ENCODE measurements at places on chromosomes 16 and 17.
A peak's percentile ranks its signal among the peaks of the same experiment; 100 is the strongest.

GRCh38 chr16:27315333-27316037, 1.7 kb downstream of the IL4R start:
- no peak for DNase-seq

- no peak for DNase-seq
Observed at GRCh38 chr16:11674818-11675560, 6.7 kb downstream of the SNN start.

DNA sequence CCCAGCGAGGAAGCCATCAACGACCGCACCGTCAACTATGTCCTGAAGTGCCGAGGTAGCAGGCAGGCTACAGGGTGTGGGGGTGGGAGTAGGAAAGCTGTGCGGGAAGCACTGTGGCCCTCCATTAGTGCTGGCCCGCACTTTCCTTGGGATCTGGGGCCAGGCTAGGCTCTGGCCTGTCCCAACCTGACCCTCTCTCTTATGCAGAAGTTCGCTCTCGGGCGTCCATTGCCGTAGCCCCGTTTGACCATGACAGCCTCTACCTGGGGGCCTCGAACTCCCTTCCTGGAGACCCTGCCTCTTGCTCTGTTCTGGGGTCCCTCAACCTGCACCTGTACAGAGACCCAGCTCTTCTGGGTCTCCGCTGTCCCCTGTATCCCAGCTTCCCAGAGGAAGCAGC, 8.6 kb downstream of the PLEKHG4 start:
- DNase-seq: no peak

DNA sequence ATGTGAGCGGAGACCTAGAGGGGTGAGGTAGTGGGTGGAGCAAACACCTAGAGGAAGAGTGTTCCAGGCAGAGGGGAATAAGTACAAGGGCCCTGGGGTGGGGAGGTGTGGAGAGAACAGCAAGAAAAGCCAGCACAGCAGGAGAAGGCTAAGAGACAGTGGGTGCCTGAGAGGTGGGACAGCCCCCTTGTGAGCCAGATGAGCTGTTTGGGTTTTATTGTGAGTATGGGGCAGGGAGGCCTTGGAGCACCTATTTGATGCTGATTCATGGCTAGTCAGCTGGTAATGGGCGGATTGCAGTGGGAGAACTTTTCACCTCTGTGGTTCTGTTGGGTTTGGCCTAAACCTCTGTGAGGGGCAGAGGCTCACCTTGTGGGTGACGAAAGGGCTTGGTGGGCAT, 68.4 kb downstream of the ABCC1 start:
- DNase-seq: no peak

DNA sequence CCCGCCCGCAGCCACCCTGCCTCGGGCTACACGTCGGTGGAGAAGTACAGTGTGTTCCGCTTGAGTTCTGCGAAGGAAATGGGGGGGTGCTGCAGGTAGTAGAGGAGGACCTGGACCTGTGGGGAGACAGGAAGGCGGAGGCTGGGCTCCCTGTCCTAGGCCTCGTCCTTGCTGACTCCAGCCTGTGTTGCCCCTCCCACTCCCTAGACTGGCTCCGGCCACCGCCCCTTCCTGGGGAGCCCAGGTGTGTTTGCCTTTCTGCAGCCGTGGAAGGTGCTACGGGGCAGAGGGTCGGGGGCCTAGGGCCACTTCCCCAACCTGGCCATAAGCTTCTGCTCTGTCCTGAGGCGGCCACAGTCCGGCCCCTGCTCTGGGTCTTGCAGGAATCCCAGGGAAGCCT, 9.1 kb downstream of the TIMM22 start:
- DNase-seq: peak; percentile 37

DNA sequence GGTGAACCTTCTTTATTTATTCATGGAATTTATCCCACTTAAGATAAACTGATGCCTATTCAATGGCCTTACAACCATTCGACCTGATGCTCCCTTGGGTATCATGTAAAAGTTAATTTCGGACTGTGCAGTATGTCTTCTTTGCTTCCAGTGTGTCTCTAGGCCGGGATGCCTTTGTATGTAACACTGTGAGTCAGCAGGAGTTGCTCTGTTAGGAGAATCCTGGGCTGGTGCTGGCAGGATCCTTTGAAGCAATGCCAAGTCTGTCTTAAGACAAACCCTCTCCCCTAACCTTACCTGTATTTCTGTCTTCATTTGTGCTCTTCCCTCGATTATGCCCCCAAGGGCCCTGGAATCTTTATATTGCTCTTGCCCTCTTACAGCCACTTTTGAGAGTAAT, 37.9 kb upstream of the ABCA8 start:
- no peak for DNase-seq

DNA sequence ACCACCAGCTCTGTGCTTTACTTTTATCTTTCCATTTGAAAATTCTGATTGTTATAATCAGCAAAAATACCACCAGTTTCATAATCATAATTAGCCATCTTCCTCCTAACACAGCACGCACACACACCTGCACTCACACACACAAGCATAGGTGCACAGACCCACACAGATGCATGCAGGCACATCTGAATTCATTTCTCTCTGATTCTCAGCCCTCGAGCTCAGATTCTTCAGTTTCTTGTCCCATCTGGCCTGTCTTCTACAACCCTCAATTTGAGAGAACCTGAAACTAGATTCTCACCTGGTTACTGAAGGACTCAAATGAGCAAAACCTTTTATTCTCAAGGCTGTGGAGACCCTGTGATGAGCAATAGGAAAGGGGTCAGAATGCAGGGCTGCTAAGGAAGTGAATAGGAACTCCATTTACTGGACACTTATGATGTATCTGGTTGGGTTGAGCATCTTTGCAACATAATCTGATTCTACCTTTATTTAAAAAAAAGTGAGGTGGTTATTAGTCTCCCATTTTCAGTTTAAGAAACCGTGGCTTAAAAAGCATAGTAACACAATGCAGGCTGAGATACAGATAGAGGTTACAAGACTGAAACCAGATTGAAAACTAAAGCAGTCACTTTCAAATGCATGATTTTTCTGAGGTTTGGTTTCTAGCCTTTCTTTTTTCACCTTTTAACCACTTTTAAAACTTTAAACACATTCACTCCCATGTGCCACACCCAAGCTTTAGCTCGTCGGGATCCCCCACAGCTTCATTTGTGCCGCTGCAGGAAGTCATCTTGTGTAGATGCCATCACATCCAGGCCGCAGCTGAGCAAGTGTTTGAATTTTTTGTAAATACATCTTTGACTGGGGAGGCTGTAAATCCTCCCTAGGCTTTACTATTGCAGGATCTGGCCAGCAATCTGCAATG, 9.4 kb downstream of the KRT33A start:
- no peak for DNase-seq

DNA sequence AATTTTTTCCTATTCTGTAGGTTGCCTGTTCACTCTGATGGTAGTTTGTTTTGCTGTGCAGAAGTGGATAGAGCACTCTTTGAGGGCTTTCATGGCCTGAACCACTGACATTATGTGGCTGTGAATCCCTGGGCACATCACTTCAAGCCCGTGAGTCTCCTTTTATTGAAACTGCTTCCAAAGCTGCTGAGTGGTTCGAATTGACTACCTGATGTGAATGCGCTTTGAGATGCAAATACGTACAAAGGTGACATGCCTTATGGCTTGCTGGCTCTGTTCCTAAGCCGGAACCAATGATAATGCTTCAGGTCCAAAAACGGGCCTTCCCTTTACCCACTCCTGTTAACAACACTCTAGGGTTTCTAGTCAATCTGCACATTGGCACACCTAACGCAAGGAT, 34.3 kb downstream of the ASPA start:
- no peak for DNase-seq

- DNase-seq: no peak
Observed at GRCh38 chr16:88754109-88754911, 30.7 kb downstream of the PIEZO1 start.

DNA sequence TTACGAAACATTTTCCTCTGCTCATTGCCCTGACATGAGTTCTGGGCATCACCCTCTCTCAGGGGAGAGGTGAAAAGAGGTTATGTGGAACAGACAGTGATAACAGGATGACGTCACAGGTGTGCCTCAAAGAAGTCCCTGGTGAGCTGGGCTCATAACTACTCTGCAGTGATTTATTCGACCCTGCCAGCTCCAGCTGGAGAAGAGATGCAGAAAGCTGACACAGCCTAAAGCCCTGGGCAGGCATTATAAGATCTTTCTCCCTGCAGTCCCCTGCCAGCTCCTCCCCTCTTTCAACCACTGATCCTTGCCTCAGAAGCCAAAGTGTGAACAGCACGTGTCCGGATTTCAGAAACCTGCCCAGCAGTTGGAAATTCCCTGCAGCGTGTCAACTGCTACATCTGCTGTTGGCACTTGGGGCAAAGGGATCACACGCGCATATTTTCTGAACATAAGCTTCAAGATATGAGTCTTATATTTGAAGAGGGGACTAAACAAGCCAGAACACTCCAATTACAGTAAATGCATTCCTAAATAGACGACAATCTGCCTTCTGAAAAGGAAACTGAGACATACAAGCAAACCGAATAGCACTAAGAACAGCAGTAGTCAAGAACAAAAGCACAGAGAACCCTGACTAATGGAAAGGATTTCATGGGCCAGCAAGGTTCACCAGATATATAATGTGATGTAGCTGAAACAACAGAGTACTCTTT, 80.5 kb downstream of the SMG6 start:
- DNase-seq: no peak

GRCh38 chr17:63973930-63974593, 1.3 kb upstream of the SCN4A start:
- DNase-seq: peak; percentile 64

GRCh38 chr17:62119373-62119772, 54.3 kb upstream of the MED13 start:
- DNase-seq: no peak

DNA sequence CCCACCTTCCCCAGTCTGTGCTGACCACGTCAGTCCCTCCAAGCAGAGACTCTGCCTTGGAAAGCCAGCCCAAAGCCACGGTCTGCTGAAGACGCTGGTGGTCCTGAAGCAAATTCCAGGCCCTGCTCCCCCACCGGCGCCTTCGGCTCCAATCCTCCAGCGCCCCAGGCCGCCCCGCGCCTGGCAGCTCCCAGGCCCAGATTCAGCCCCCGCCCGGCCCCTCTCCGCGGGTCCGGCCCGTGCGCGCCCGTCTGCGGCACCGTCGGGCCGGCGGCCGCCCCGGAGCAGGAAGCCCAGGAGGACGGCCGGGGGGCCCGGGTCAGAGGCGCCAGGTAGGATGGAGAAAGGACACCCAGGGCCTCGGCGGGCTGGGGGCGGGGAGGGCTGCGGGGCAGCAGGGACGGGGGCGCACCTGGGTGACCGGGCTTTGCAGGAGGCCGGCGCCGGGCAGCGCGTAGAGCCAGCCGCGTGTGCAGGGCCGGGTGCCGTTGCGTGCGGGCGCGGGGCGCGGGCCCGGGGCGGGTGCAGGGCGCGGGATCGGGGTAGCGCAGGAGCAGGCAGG, 594 bp upstream of the SLC22A31 start:
- DNase-seq: peak; percentile 38

GRCh38 chr17:6578491-6578890, 22.1 kb upstream of the PITPNM3 start:
- no peak for DNase-seq

DNA sequence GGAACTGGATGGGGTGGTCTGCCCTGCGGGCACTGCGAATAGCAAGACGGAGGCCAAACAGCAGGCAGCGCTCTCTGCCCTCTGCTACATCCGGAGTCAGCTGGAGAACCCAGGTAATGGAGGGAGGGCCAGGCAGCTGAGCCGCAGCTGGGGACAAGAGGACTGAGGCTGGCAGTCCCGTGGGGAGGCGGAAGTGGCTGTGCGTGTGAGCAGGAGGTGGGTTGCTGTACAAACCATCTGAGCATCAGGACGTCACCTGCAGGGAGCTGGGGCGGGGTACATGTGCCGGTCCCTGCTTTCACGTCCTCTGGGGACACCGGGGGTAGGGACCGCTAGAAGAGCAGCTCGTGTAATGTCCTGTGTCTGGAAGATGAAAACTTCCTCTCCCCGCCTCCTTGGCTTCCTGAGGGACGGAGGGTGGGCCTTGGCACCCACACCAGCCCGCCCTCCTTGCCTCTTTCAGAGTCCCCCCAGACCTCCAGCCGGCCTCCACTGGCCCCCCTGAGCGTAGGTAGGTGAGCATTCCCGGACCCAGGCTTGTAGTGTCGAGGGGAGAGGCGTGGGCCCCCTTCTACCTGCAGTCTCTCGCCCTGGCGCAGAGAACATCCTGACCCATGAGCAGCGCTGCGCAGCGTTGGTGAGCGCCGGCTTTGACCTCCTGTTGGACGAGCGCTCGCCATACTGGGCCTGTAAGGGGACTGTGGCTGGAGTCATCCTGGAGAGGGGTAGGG, 3.7 kb downstream of the ADAD2 start:
- DNase-seq: no peak

DNA sequence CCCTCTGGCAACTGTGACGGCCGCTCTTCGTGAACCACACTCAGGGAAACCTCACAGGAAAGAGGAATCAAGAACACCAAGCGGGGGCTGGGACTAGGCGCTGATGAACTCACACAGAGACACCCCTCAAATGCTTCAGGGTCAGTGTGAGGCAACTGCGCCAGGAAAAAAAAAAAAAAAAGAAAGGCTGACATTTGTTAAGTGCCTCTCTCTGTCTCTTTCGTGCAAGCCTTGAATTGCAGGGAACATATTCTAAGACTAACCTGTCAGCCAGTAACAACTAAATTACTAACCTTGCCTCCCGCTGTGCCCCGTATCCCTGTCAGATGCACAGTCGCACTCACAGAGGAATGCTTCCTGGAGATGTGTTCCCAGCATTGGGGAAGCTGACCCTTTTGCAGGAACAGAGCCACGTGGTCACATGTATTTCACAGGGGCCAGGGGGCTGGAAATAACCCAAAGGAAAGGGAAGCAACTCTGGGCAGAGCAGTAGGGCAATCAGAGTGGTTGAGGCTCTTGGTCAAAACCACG, 247.8 kb downstream of the XYLT1 start:
- no peak for DNase-seq

DNA sequence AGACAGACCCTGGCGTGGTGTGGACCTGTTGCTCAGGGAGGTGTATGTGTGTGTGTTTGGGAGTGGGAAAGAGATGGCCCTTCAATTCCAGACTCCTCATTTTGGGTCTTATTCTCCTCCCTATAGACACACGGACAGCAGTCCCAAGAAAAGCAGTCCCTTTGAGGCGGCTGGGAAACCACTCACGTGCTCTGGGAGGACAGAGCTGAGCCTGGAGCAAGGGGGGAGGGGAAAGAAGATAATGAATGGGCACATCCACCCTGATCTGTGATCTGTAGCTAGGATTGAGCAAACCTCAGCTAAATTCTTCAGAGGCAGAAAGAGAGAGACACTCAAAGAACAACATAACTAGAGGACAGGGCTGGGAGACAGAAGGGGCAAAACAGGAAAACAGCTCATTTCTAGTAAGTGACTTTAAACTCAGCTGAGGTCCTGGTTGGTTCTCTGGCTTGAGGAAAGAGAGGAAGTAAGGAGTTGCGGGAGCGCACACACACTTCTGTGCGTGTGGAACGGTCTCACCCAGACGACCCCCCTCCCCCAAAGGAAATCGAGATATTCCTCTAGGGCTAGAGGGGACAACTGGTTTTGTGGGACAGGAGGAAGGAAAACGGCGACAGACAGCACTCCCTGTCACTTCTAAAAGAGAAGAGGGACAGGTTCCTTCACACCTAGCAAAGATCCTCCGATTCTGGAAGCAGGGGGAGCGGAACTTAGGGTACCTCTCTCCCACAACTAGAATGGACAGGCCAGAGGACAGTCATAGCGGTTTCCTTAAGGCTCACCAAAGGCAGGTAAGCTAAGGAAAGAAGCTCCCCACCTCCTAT, 658 bp downstream of the RAB5C start:
- no peak for DNase-seq

- DNase-seq: no peak
Observed at GRCh38 chr16:4179020-4179419, 62.8 kb upstream of the ADCY9 start.
